ENCODE measurements at places on chromosomes 4 and X.
A peak's percentile ranks its signal among the peaks of the same experiment; 100 is the strongest.

GRCh38 chr4:13344216-13344615 is 139.9 kb downstream of the RAB28 start:
- DNase-seq: no peak

DNA sequence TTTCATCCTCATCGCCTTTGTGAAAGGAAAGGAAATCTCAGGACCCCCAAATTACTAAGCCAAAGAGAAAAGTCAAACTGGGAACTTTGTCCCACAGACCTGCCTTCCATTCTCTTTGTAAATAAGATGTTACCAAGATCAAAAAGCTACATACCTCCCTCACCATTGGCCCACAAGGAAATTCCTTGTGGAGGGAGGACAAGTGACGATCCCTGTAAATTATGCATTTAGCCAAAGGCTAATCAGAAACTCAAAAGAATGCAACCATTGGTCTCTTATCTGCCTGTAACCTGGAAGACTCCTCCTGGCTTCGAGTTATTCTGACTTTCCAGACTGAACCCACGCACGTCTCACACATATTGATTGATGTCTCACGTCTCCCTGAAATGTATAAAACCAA is 70.3 kb downstream of the SHOX start:
- no peak for DNase-seq

DNA sequence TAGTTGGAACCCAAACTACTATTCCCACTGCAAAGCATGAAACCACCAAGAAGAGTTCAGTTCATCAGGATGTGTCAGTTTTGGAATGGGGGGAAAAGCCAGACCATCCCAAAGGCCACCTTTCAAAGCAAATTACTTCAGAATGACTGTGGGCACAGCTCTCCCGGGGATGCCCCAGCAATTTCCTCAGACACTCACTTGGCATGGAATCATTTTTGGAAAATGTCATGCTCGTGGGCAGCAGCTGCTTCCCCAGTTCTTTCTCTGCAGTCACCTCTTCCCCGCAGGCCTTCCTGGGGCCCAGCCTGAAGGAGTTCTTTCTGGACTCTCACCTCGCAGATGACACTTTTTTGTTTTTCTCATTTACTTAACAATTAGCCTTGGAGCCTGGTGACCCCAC is 350.3 kb downstream of the NR3C2 start:
- no peak for DNase-seq

- DNase-seq: no peak
Measured at GRCh38 chr4:165874791-165875371, 1.8 kb downstream of the TLL1 start.

DNA sequence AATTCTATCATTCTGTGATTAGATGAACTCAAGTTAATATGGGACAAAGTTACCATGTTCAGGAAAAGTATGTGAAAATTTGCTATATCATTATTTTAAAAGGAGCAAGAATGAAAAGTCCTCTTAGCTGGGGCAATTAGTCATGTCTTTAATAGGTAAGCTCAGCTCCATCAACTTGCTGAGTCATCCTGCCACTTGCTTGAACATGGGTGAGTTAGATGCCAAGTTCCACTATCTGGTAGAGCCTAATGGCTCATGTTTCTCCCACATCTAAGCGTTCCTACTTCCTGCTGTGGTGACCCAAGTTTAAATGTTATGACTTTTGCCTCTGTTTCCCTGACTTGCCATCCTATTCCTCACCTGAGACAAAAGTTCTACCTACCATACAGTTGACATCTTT is 276.8 kb downstream of the ZNF674 start:
- DNase-seq: peak; percentile 84

GRCh38 chr4:21476757-21477156 is 471.8 kb downstream of the KCNIP4 start:
- DNase-seq: peak; percentile 16

DNA sequence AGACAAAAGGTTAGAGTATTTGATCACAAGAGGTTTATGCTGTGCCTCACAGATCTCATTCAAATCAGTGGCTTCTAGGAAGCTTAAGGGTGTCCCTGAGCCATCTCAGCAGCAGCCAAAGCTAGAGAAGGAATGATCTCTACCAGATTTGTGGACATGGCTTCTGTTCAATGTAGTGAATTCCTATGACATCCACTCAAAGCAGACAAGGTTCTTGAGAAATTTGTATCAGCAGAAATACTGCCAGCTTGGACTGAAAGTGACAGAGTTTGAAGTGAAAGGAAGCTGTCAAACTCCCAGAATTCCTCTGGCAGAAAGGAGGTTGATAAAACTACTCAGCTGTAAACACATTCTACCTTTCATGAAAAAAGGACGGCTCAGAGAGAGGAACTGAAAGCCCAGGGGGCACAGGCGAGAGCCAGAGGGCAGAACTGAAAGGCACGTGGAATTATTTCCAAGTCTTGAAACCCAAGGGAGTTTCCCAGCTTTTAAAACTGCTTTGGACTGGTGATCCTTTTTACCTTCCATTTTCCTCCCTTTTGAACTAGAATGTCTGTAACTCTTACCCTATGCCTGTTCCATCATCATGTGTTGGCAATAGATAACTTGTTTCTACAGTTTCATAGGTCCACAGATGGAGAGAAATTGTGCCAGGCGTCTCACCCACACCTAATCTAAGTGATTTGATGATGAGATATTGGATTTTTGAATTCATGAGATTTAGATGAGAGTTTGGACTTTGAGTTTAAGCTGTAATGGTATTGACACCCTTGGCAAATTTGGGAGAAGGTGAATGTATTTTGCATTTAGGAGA is 14.5 kb upstream of the MED14 start:
- no peak for DNase-seq

- no peak for DNase-seq
Measured at GRCh38 chr4:140710908-140711622, 45.1 kb downstream of the TBC1D9 start.

- no peak for DNase-seq
Measured at GRCh38 chr4:183059797-183060196, 39.3 kb upstream of the WWC2 start.

- DNase-seq: no peak
Measured at GRCh38 chrX:10235851-10236250, 79.1 kb downstream of the CLCN4 start.

DNA sequence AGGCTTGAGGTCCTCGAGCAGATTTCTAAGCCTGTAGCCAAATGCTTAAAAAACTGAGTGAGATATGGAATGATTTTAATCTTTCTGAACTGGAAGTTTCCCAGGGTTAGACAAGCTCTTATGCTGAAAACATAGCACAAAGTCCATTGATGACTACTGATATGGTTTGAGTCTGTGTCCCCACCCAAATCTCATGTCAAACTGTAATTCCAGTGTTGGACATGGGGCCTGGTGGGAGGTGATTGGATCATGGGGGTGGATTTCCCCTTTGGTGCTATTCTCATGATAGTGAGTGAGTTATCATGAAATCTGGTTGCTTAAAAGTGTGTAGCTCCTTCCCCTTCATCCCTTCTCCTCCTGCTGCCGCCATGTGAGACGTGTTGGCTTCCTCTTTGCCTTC is 454.9 kb downstream of the SPRY1 start:
- DNase-seq: no peak

DNA sequence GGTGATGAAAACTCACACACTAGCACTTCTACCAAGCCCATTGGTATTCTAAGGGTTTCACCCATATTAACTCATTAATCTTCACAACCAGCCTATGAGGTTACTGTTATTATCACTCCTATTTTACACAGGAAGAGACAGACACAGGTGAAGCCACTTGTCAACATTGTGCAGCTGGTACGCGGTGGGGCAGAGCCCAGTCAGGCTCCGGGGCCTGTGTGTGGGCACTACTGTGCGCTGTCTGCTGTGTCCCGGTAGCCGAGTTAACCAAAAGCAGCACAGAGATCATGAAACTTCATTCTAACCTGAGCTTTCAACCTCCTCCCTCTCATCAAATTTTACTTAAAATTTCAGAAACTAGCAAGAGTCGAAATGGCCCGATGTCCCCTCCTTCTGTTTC is 111.3 kb downstream of the PHKA2 start:
- DNase-seq: no peak
